ENCODE measurements at places on chromosomes 5 and 9. TPM values are rescaled to one million over a fixed set of nuclear protein-coding genes. Genes with fewer than 3 reads are reported as not detected.

CD274 gene
- 4.7 TPM for total RNA-seq

GRCh38 chr5:36874465-36874864 is 2.1 kb upstream of the NIPBL start:
- DNase-seq: no peak

GRCh38 chr9:91053824-91054223 is 252.2 kb downstream of the SYK start:
- DNase-seq: no peak

DNA sequence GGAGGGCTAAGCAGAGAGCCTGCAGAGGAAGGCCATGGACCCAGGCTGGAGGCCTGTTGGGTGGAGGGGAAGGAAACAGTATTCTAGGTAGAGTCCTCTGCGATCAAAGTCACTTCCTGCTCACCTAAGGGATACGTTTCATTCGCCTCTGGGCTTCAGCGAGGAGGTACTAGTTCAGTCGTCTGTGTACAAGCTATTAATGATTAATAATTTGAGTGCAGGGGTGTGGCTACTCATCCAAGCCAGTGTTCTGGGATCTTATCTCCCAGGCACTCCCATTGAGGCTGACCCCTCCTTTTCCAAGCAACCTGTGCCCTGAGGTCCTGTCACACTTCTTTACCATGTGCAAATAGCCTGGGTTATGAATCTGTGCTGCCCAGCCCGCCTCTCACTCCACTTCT is 25.2 kb downstream of the RALGPS1 start:
- DNase-seq: no peak

DNA sequence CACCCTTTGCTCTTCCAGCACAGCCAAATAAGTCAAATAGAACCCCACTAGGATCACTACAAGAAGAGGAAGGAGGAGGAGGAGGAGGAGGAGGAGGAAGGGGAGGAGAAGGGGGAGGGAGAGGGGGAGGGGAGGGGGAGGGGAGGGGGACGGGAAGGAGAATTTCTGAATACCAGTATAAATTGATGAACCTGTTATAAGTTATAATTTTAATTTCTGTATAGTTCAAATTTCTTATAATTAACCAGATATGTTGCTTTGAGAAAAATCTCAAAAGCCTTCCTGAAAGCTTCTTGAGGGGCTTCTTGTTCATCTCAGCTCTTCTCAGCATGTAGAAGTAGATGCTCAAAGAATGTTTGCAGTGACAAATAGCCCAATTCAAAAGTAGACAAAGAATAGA is 15.0 kb upstream of the ADRA1B start:
- DNase-seq: no peak

FRMPD1 gene
- not detected for total RNA-seq

TAF11L10 gene
- total RNA-seq: not detected

Data from T-helper 17 cell (primary cell).